ENCODE measurements at places on chromosomes 5 and 9. TPM values are rescaled to one million over a fixed set of nuclear protein-coding genes. Genes with fewer than 3 reads are reported as not detected.

BARX1 gene
- total RNA-seq, result not detected

- DNase-seq, result no peak
Measured at GRCh38 chr9:9920425-9921060, 692.3 kb downstream of the PTPRD start.

DNA sequence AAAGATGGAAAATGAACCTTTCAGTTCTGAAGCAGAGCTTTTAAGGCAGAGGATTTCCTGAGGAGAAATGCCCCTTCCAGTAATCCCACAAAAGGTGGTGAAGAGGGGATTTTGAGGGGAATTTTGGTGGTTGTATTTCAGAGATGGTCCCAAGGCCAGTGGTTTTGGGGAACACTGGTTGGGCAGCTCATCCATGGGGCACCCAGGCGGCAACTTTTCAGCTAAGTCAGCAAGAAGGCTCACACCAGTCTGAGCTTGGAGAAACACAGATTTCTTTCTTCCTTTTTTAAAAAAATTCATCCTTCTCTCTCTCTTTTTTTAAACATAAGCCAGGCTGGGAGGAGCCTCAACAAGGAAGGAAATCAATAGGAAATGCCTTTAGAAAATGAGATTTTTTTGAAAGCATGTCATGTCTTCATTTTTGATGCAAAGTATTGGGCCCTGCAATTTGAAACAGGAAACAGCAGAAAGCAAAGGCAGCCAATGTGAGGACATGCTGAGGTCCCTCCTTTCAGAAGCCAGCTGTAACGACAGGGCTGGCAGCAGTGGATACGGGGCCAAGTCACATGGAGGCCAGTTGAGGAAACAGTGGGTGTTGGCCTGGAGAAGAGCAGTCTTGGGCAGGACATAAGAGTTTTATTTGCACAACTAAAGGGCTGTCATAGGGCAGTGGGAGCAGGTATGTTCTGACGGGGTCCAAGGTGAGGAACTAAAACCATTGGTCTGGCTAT, 155.3 kb upstream of the KLF4 start:
- no peak for DNase-seq

GRCh38 chr9:11107196-11107595, 494.4 kb upstream of the PTPRD start:
- no peak for DNase-seq
